ENCODE measurements at places on chromosomes 16 and 17.

DNA sequence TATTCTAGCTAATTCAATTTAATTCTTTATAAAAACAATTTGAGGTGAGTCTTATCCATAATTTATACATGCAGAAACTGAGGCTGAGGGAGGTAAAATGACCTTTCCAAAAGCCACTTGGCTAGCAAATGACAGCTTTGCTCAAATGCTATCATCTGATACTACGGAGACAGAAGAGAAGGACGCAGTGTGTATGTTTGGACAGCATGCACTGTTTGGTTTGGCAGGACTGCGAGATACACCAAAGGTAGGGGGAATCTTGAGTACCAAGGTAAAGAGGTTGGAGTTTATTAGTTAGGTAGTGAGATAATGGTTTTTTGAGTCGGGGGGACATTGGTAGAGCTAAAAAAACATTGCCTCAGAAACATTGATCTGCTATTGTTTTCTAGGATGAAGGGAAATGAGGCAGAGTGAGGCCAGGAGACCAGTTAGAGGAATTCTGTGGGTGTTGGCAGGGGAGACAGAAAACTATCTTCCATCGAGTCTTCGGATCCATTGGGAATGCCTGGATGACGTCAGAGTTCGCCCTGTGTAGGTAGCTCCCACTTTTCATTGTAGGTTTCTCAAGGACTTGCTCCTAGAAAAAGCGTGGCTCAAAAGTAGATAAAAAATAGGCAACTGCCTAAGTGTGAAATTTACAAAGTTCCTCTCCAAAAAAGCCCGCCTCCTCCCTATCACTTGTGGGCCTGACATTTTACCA, 2.5 kb upstream of the HS3ST4 start:
- DNase-seq: no peak

GRCh38 chr16:62665269-62665668, 629.0 kb upstream of the CDH8 start:
- no peak for DNase-seq

GRCh38 chr17:80279895-80280294, 19.2 kb downstream of the RNF213 start:
- DNase-seq: peak; percentile 60

DNA sequence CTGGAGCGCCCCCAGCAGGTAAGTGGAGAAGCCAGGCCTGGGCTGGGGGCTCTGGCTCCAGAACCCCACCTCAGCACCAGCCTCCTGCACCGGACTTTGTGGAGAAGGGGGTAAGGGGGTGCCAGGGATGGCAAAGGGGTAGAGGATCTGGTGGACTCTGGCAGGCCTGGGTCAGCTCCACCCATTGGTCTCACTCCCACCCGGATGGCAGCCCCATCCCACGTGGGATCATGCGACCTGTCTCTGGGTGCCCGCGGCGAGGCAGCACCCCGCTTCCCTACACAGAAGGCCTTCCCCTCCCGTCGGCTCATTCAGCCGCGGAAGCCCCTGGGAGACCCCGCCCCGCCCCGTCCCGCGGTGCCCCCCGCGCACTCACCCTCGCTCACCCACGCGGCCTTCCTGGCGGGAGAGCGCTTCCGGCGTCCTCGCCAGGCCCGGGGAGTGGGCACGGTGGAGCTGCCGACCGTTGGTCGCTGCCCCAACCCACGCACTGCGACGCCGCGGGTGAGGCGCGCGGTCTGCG, 498 bp upstream of the PLEKHG4 start:
- no peak for DNase-seq

- DNase-seq: no peak
Observed at GRCh38 chr17:17706140-17707060, 25.1 kb downstream of the RAI1 start.

- no peak for DNase-seq
Observed at GRCh38 chr17:43553573-43553972, 7.4 kb upstream of the ETV4 start.

- DNase-seq: no peak
Observed at GRCh38 chr17:32527146-32527545, 40.4 kb downstream of the CDK5R1 start.

DNA sequence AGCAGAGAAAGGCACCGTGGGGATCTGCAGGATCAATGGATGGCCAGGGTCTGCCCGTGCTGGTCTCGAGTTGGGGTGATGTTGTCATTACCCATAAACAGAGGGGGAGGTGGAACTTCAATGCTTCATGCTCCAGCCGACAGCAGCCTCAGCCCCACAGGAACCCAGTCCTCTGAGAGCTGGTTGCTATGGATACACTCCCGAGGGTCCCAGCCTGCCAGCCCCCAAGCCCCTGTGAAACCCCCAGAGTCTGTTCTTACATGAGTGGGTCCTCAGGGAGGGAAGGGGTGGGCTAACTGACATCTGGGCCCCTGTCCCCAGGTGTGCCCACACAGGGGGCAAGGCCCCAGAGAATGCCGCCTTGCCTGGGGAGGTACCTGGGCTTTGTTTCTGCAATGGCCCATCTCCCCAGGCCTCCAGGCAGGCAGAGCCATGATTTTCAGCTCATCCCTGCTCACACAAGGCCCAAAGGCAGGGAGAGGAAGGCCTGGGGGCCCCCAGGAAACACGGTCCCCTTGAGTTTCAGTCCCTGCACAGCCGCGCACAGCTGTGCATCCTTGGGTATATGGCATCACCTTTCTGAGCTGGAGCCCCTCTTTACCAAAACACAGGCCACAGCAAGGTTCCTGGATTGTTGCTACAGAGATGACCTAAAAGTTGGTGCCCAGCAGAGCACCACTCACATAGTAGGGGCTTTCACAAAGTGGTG, 223.7 kb downstream of the ZNF423 start:
- no peak for DNase-seq

GRCh38 chr17:8126491-8127066, 2.7 kb upstream of the HES7 start:
- no peak for DNase-seq

- no peak for DNase-seq
Observed at GRCh38 chr17:2849327-2849670, 53.1 kb downstream of the RAP1GAP2 start.

- no peak for DNase-seq
Observed at GRCh38 chr16:3058139-3059030, 7.1 kb upstream of the IL32 start.

DNA sequence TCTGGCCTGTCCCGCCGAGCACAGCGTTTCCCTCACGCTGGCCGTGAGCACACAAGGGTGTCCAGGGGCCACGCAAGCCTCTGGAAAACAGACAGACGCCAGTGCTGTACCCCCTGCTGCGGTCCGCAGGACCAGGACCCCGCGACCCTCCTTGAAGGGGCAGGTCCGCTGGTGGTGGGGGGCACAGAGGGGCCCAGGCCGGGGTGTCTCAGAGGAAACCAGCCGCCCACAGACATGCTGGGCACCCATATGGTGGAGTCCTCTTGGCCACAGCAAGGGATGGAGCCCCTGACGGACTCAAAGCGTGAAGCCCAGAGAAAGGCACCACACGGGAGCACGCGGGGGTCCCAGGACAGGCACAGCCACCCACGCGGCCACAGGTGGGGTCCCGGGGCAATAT, 34.4 kb downstream of the METRNL start:
- DNase-seq: no peak

DNA sequence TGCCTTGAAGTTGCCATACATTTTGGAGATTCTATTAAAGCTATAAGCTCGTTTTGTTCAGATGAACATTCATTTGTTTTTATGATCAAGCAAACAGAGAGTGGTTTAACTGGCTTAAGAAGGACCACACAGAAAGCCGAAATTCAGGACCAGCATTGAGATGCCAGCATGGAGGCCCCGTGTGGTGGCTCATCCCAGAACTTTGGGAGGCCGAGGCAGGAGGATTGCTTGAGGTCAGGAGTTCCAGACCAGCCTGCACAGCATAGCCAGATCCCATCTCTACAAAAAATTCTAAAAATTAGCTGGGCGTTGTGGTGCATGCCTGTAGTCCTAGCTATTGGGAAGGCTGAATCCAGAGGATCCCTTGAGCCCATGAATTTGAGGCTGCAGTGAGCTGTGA, 45.9 kb upstream of the KIFC3 start:
- DNase-seq: no peak

DNA sequence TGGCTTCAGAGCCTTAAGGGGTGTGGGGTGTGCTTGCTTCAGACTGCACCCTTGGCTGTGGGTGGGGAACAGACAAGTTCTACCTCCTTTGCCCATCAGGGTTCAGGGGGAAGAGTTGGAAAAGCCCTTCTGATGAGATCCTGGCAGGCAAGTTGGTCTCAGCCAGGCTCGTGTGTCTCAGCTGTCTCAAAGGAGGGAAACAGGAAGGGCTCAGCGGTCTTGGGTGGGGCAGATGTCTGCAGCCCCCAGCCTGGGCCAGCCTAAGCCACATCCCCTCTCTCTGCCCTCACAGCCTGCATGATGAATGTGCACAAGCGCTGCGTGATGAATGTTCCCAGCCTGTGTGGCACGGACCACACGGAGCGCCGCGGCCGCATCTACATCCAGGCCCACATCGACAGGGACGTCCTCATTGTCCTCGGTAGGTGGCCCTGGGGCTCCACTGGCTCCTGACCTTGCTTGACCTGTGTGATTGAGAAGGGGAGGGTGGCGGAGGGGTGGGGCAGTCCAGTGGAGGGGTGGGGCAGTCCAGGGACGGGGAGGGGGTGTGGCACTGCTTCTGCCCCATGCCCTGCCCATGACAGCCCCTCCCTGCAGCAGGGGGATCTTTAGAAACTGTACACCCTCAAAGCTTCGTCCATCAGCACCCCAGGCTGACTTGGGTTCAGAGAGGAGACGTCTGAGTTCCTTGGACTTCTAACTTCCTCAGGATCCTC, 199.5 kb downstream of the PRKCB start:
- DNase-seq: no peak

GRCh38 chr17:59859444-59860025, 33.2 kb downstream of the TUBD1 start:
- peak; percentile 40 for DNase-seq

GRCh38 chr17:67125924-67126323, 81.6 kb downstream of the CACNG1 start:
- DNase-seq: no peak

GRCh38 chr17:3973495-3974137, 9.4 kb upstream of the ATP2A3 start:
- no peak for DNase-seq

GRCh38 chr17:14038206-14038605, 31.1 kb upstream of the COX10 start:
- no peak for DNase-seq

GRCh38 chr17:64393000-64393402, 2.3 kb upstream of the PECAM1 start:
- DNase-seq: no peak

DNA sequence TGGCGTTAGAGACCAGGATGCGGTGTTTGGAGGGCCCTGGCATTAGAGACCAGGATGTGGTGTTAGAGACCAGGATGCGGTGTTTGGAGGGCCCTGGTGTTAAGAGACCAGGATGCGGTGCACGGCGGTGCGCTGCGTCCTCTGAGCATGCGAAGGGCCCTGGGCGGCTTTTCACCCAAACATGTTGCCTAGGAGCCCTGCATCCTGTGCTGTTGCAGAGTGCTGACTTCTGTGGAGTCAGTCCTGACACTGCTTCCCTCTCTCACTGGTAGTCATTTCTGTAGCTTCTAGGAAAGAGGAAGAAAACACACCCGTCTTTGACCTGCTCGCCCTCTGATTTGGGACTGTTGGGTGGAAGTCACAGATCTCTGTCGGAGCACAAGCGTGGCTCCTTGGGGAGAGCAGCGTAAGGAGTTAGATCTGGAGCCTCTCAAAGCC, 141.2 kb downstream of the LAT start:
- no peak for DNase-seq

- DNase-seq: no peak
Observed at GRCh38 chr16:51242296-51242994, 91.4 kb upstream of the SALL1 start.

- DNase-seq: no peak
Observed at GRCh38 chr16:52568983-52569690, 22.2 kb upstream of the TOX3 start.

- no peak for DNase-seq
Observed at GRCh38 chr16:82344157-82344556, 174.1 kb upstream of the MPHOSPH6 start.

- DNase-seq: no peak
Observed at GRCh38 chr17:81436294-81436849, 41.1 kb downstream of the BAHCC1 start.

DNA sequence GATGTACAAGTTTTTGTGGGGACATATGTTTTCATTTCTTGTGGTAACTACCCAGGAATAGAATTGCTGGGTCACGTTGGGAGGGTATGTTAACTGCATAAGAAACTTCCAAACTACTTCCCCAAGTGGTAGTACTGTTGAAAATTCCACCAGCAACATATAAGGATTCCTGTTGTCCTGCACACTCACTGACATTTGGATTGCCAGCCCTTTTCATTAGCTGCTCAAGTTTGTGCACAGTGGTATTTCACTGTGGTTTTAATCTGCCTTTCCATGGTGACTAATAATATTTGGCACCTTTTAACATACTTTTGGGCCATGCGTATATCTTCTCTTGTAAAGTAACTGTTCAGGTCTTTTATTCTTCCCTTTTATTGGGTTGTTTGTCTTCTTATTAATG, 103.3 kb downstream of the GNAO1 start:
- DNase-seq: no peak

- DNase-seq: no peak
Observed at GRCh38 chr16:48086422-48086821, 69.4 kb downstream of the ABCC12 start.

- no peak for DNase-seq
Observed at GRCh38 chr17:27569257-27569722, 61.7 kb upstream of the LGALS9 start.

DNA sequence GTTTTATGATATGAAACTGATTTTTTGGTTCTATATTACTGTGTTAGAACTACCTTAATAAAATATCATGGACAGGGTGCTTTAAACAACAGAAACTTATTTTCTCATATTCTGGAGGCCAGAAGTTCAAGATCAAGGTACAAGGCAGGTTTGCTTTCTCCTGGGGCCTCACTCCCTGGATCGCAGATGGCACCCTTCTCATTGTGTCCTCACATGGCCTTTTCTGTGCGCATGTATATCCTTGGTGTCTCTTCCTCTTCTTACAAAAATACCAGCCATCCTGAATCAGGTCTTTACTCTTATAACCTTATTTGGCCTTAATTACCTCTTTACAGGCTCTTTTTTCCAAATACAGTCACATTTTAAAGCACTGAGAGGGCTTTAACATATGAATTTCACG, 906.1 kb downstream of the CDH11 start:
- no peak for DNase-seq

DNA sequence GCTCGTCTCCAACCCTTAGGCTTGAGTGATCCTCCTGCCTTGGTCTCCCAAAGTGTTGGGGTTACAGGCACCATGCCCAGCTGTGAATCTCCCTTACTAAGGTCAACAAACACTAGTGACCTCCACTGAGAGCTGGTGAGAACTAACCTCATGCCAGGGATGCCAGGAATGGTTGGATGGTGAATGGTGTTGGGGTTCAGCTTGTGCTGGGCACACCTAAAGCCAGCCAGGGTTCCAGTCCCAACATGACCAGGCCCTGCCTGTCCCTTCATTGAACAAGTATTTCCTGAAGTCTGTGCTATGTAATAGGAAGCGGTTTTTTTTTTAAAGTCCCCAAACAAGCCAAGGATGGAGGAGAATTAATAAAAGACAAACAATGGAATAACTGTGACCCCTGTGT, 56.0 kb upstream of the TOB1 start:
- no peak for DNase-seq

All from brain pericyte (primary cell).